ENCODE measurements at places on chromosomes 6 and 20.

GRCh38 chr20:56060486-56060885 lies 55.2 kb upstream of the CBLN4 start:
- DNase-seq, result no peak

GRCh38 chr6:42889815-42890214 lies 10.4 kb downstream of the RPL7L1 start:
- no peak for DNase-seq

GRCh38 chr6:142047934-142048592 lies 84.7 kb upstream of the GJE1 start:
- DNase-seq, result no peak

DNA sequence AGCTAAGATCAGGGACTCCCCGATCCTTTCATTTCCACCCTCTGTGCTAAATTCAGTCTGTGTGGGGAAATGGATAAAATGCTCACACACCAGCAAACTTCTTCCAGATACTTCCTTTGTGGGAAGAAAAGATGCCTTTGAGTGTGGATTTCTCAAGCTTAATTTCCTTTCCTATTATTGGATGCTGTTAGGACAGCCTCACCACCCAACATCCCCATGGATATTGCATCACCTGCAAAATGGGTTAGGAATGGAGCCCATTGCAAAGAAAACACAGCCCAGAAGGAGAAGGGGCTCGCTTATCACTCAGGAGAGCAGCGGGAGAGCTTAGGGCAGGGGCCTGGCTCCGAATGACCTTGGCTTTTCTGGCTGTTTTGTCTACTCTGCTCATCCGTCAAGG lies 272.2 kb downstream of the CDC5L start:
- DNase-seq, result no peak

DNA sequence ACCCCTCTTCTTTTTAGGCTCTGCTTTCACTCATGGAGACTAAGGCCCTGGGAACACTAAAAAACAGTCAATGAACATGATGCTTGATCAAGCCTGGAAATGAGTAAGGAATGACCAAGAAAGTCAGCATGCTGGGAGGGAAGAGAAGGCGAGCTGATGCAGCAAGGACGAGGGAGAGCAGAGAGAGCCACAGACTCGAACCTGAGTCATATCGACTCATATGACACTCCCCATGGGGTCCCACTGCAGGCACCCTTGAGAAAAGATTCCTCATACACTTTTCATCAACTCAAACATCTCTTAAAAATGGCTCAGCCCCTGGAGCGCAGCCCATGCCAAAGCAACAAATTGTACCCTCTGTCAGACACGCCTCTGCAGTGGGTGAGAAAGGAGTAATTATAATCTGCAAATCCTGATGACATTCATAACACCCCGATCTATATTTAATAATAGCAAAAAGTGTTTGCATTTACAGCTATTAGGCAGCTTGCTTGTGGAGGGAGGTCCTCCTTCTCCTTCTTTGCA lies 127.2 kb downstream of the F13A1 start:
- DNase-seq, result no peak

DNA sequence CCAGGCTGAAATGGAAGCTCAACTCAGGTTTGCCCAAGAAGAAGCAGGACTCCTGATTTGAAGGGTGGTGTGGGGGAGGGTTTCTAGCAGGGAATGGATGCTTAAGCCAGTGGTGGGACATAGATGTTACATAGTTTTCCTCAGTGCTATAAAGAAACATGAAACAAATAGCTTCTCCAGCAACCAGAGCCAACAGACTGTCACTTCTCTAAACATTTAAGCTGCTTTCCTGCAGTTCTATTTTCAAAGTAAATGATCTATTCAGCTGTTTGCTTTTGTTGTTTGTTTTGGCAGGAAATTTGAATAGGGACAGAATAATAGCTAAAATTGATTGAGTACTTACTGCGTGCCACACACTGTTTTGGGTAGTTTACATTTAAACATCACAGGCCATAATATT lies 169.0 kb downstream of the UST start:
- no peak for DNase-seq

DNA sequence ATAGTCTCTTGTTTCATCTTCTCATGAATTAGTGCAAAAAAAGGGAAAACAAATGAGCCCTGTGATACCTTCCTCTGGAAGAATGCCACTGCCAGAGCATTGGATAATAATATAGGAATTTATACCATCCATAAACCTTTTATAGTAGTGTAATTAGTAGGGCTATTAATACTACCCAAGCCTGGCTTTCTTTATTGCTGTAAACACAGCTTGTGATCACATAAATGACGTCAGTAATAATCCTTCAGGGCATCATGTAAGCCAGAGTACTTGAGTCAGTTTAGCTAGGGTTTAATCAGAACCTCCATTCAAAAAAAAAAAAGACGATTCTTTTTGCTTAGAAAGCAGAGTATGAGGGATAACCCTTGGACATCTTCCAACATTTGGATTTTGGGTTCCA lies 264.8 kb downstream of the SLC35F1 start:
- DNase-seq, result no peak

- DNase-seq, result no peak
Observed at GRCh38 chr20:21175433-21175832, 49.6 kb downstream of the KIZ start.

- DNase-seq, result no peak
Observed at GRCh38 chr20:24607402-24607801, 138.0 kb downstream of the SYNDIG1 start.

DNA sequence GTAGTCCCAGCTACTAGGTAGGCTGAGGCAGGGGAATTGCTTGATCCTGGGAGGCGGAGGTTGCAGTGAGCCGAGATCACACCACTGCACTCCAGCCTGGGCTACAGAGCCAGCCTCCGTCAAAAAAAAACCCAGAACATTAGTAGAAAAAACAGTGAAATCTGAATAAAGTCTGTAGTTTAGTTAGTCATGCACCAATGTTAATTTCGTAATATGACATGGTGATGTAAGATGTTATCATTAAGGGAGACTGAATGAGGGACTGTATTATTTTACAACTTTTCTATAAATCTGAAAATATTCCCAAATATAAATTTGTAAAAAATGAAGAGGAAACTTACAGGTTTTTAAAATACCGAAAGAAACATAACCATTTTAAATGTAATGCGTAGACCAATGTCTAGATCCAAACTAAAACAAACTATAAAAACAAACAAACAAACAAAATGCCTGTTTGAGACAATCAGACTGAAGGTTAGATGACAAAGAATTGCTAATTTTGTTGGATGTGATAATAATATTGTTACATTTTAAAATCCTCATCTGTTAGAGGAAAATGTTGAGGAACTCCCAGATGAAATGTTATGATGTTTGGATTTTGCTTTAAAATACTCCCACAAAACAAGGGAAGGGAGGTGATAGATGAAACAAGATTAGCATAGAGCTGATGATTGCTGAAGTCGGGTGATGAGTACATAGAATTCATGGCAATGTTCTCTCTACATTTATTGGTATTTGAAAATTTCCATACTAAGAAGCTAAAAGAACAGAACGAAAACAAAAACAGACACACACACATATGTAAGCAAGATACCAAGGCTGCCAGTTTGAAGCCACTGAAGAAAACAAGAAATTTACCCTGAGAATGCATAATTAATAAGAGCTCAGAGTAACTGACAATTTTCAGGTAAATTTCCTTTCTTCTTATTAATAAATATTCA lies 1.8 kb downstream of the GSTA4 start:
- no peak for DNase-seq

DNA sequence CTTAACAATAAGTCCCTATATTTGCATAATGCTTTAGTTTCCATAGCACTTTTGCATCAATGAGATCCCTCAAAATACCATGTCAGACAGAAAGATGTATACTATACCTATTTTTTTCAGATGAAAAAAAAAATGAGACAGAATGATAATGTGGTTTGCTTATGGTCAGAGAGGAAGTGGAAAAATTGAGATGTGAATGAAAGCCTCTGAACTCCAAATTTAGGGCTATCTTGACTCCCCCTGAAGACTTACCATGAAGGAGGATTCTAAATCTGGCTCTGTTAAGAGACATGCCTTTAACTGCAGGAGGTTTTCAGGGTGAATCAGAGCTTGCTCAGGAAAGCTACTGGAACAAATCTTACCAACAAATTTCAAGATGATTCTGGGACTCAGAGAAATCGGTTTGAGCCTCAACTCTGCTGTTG lies 176.2 kb downstream of the ISM1 start:
- no peak for DNase-seq

DNA sequence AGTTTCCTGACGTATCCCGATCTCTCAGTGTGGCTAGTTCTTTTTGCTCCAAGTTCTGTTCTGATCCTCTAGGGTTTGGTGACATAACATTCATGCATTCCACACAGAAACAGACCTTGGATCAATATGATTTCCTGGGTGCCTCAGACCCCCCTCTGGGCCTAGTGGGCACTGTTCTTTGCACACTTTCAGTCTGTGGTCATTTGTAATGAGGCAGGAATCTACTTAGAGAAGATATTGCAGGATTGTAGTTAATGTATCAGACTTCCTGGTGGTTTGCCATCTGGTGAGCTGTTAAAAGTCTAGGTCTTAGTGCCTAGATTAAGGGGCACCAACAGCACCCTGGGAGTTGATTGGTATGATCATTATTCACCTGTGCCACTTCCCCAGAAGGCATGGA lies 7.5 kb downstream of the BEND6 start:
- no peak for DNase-seq

- DNase-seq, result no peak
Observed at GRCh38 chr6:40965046-40965445, 74.0 kb downstream of the UNC5CL start.

GRCh38 chr6:111563581-111563980 lies 42.1 kb downstream of the TRAF3IP2 start:
- DNase-seq, result no peak

Data from right hindlimb (tissue), 1 donor.